ENCODE measurements at places on chromosomes 1 and 21. TPM values are rescaled to one million over a fixed set of nuclear protein-coding genes. Genes with fewer than 3 reads are reported as not detected.

DNA sequence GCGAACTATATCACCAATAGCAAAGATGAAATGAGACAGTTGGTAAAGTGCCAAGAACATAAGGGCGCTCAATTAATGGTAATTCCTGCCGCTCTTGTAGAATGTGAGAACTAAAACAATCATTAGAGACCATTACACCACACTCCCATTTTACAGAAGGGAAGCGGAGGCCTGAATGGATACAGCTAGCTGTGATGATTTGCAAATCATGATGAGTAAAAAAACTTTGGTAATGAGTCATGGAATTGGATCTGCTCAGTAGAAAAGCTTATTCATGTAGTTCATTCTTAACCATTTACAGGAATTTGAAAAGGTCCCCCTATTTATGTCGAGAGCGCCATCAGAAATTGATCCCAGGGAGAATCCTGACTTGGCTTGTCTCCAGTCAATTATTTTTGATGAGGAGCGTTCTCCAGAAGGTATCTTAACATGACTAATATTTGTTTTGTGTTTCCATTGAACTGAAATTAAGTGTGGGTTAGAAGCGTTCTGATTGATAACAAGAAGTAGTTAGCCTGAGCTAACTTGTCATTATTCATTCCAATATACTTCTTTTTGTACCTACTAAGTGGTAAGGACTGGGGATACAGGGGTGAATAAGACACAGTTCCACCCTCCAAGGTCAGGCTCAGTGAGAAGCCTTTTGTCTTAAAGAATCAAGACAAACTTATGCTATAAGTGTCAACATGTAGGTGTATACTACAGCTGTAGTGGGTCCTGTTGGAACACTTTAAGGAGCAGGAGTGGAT lies 812 bp downstream of the TTC4 start:
- DNase-seq: no peak

GRCh38 chr1:241007668-241008067 lies 349.3 kb downstream of the RGS7 start:
- DNase-seq: no peak

The CLCA1 gene
- polyA plus RNA-seq: not detected

GRCh38 chr1:150696590-150696989 lies 364 bp downstream of the GOLPH3L start:
- DNase-seq: no peak

The CNR2 gene
- 0.12 TPM for polyA plus RNA-seq

The VWA5B1 gene
- polyA plus RNA-seq: 1.4 TPM

- no peak for DNase-seq
Observed at GRCh38 chr1:111484391-111485026, 10.7 kb downstream of the C1orf162 start.

GRCh38 chr21:41170442-41170841 lies 2.5 kb downstream of the BACE2 start:
- DNase-seq: no peak

DNA sequence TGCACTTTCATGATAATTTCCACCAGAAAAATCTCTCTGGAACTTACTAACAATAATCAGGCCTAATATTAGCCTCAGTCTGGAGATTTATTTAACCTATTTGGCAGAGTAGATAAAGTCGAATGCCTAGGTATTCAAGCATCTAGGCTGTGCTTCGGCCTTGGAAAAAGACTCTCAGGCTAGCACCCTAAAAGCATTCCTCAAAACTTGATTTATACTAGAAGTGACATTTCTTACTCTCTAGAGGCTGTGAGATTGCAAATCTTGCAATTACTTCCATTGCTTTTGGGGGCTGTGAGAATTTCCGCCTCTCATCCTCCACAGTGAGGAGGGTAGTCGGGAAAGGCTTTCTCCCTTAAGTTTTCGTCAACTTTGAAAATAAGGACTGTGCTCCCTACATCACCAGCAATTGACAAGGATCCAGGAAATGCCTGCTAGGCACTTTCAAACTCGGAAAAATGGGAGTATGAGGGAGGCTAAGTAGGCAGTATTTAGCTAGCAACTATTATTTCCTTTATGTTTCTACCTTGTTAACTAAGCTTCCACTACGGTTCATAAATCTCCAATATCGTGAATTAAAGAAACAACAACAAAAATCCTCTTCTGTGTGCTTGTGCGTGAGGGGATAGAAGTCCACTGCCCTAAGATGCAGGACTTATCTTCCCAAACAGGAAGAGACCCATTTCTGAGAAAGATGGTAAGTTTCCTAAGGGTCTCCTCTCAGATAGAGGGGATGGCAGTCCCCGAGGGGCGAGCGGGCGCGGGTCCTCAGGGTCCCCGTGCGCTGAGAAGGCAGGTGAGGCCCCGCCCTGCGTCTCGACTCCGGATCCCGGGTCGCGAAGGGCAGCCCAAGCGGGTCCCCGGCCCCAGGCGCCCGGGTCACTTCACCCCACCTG lies 1.1 kb upstream of the LMO4 start:
- DNase-seq: no peak

DNA sequence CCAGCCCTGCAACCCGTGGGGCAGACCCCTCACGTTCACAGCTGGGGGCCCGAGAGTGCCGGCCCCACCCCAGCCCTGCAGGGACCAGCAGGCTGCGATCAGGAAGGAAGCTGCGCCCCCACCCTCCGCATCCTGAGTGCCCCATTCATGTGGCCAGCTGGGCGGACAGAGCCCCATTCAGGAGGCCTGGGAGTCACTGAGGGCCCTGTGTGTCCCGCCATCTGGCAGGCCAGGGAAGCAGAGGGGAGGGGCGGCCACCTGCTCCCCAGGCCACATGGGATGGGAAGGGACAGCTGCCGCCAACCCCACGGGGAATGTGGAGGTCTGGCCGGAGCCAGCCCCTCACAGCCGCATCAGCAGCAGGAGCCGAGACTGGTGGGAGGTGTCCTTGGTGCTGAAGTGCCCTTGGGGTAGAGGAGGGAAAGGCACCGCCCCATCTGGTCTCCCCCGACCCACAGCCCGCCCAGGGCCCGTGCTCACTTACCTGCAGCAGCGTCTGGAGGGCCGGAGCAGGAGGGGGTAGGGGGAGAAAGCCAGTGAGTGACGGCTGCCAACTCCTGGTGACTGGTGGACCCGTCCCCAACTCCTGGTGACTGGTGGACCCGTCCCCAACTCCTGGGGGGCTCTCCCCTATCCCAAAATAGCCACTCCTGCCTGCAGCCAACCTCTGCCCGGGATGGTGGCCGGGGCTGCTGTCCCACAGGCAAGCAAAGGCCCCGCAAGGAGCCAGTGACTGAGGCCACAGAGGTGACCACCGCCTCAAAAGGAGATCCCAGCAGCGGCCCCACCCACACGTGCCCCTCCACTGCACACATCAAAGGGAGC lies 8.7 kb downstream of the ACAP3 start:
- peak; percentile 54 for DNase-seq

DNA sequence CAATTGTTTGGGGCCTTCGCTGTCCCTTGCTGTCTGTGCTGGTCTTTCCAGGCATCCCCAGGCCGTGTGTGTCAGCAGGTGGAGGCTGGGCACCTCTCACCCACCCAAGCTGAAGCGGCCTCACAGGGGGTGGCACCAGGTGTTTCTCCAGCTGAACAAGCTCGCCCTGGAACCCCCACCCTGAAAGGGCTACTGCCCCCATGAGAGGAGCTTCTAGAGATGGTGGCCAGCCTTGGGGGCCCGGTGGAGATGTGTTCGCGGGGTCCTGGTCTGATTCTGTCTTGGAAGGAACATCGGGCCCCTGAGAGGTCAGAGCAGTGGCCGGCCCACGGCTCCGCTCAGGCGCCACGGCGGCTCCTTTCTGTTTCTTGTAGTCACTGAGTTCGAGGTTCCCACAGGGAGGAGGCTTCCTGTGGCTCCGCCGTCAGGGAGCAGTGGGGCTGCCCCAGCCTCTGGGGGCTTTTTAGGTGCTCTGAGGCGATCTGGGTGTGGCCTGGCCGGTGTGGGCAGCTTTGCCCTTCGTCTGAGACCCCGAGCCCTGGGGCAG lies 46.9 kb downstream of the SKI start:
- DNase-seq: no peak

The TTLL7 gene
- 3.7 TPM for polyA plus RNA-seq

GRCh38 chr1:178614286-178614685 lies 101.4 kb downstream of the TEX35 start:
- no peak for DNase-seq

DNA sequence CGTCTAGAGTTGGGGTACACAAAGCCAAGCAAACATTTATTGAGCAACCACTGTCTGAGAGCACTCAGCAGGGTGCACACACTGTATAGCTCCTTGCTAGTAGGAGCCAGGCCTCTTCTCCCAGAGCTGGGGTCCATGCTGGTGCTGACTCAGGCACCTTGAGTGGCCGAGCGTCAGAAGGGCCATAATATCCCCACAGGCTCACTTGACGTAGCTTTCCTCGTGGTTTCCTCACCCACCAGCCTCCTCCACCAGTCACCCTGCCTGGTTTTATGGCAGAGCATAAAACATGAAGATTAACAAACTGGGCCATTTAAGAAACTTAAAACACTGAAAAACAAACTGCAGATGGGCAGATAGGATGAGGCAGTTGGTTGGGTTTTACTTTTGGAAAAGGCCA lies 361.5 kb downstream of the HHAT start:
- DNase-seq: no peak

DNA sequence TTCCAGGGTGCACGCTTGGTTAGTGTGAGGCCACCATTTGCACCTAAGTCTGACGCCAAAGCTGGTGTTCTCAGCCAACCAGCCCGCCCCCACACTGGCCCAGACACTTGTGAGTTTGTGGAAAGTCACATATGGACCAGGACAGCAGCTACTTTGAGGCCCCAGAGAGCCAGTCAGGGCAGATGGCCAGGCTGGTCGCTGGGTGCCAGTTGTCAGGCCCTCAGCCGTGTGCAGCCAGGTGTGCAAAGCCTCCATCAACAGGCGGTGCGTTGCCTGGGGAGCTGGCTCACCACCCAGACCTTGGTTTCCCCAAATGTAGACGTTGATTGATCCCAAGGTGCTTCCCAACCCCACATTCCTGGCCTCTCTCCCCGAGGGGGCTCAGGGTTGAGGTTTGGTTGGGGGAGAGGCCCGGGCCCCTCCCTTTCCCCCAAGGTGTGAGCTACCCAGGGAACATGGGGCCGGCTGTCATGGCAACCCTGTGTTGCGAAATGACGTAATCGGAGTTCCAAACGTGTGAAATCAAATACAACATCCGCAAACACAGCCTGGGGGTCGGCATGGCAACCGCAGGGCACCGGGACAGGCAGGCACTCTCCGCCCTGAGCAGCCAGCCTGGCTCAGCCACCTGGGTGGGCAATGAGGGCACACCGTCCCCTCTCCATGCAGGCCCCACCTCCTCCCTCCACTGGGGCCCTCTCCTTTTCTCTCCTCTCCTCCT lies 42.2 kb upstream of the WNT4 start:
- peak; percentile 89 for DNase-seq

The C1orf87 gene
- polyA plus RNA-seq: 0.16 TPM

All from renal pelvis (tissue), 12 donors.